Activated naive CD4-positive, alpha-beta T cell treated with Interleukin-2 at 50 U/mL for 16 hours (primary cell): ENCODE measurements at places on chromosomes 11 and 22.

GRCh38 chr11:113673550-113674396 is 32.3 kb downstream of the TMPRSS5 start:
- DNase-seq = no peak

GRCh38 chr11:59708537-59708936 is 5.1 kb downstream of the OR10V1 start:
- no peak for DNase-seq

DNA sequence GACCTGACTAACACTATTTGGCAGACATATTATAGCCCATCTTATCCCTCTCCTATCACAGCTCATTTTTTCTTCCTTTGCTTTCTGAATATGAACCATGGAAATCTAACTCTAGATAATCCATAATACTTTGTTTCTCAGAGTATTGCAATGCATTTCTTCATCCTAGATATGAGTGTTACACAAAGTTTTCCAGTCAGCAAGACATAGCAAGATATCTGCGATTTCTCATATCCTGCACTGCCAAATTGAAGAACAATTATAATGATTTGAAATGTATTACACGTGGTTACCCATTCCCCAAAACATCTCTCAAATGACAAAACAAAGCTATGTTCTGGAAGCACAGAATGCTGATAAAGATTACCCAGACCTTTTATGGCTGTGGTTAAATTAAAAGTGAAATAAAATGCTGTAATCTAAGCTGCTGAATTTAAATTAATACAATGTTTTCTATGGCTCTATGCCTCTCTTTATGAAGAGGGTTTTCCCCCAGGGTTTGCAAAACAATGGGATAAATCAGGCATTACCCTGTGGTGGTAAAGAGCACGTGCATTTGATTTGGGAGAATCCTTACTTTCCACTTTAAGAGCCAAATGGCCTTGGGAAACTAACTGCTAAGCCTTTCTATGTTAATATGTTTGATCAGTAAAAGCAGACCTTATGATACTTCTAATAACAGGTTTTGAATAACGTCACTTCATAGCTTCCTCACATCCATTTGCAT is 1291.0 kb upstream of the CNTN5 start:
- no peak for DNase-seq

- no peak for DNase-seq
Observed at GRCh38 chr11:134144744-134145143, 75.9 kb downstream of the JAM3 start.

- peak; percentile 28 for DNase-seq
Observed at GRCh38 chr11:18705651-18706281, 7.2 kb downstream of the TMEM86A start.

DNA sequence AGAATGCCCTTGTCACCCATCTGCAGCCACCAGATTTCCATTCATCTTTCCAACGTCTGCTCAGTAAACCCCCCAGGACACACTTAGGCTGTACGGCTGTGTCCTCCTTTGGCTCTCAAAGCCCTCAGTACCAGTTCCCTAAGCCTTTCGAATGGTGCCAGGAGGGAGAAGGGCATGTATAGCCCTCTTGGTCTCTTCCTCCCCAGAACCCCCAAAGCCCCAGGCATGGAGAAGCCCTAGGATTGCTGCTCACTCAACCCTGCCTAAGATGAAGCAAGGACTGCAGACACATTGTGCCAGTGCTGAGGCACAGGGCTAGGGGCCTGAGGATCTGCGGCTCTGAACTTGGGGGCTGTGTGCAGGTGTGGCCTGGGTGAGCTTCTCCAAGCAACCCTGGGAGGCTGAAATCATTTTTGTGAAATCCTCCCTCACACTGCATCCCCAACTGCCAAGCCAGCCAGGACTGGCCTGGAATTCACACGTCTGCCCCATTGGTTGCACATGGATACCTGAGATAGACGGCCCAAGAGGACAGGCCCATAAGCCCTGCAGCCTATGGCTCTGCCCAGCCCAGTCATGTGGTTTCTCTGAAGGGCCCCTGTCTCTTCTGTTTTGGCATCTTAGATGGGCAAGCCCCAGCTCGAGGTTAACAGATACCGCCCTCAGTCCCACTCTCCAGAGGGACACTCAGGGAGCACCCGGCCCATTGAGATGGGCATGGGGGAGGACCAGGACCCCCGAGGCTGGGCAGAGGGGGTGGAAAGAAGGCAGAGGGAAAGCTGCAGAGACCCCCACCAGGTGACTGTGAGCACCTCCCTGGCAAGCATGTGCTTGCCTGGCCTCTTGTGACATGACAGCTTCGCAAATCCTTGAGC is 34.0 kb downstream of the KCNQ1OT1 start:
- DNase-seq = no peak

- DNase-seq = no peak
Observed at GRCh38 chr22:27107824-27108223, 450.4 kb downstream of the MIAT start.

DNA sequence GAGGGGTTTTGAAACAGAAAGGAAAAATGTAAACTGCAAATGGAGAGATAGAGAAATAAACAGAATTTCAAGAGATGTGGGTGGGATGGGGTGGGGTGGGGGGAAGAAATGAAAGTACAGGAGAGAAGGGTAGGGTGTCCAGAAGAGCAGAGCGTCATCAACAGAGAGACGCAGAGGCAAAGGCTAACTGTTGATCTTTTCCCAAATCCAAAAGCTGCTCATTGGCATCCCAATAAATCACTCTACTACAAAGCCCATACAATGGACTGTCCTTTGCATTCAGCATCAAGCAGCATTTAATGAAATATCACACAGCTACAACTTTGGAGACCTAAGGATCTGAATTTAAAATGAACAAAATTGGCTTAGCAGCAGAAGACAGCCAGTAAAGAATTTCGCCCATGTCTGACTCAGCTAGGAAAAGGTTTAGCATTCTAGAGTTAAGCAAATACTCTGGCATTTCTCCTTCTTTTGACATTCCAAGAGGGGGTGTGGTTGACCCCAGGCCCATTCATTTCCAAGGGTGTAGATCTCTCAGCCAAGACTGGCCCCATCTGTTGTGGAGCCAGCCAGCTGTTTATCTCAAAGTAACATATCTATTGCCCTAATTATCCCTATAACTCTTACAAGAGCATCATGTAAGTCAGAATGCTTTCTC is 1.5 kb downstream of the RAB30 start:
- DNase-seq = no peak

GRCh38 chr11:11814614-11815452 is 26.9 kb upstream of the USP47 start:
- no peak for DNase-seq
